ENCODE measurements at places on chromosomes 1 and 21.

DNA sequence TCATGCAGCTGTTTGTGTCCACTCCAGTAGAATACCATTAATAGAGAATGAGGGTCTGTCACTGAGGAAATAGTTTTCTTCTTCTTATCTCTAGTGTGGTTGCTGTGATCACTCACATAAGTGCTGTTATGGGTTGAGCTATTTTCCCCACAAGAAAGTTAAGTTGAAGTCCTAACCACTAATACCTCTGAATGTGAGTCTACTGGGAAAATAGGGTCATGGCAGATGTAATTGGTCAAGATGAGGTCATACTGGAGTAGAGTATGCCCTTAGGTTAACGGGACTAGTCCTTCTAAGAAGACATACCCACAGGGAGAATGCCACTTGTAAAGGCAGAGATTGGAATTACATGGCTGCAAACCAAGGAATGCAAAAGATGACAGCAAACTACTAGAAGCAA lies 70.5 kb upstream of the COL24A1 start:
- no peak for DNase-seq

GRCh38 chr1:35555212-35555584 lies 2.0 kb downstream of the KIAA0319L start:
- DNase-seq, result no peak

DNA sequence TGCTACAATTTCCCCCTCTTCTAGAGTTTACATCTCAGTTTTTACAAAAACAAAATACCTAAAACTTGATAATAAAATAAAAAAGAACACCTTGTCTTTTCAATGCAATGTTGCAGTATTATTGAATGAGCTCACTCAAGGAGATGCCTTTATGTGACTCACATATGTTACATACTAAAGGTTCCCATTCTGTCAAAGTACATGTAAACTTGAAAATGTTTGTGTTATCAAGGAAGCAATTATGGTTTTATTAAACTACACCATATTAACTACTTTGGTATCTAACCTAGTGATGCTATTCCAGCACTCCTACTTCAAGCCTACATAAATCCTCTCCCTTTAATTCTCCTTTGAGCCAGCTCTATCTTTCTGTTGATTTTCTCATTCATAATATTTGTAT lies 658.3 kb downstream of the PTPRC start:
- no peak for DNase-seq

- DNase-seq, result no peak
These were observed 7.2 kb upstream of the TACSTD2 start for GRCh38 chr1:58584082-58584895.

DNA sequence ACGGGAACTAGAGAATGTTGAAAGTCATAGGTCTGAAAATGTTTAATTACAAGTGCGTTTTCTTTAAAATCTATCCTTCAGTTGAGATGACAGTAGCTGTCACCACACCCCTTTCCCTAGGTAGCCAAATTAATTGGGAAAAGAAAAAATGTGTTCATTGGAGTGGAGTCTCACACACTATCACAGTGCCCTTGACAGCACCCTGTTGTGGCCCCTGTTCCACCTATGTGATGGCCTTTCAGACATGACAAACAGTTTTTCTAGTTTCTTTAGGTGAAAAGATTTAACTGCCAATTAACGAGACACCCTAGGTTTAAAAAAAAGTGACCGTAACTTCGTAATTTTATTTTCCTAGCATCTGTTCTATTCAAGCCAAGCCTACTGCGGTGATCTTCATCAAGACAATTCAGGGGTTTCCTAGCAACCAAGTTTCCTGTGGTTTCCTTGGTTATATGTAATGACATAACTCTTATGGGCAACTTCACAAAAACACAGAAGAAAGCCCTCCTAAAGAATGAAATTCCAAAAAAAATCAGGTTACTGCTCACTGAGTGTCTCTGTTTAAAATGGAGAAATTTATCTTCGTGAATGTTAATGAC lies 298.3 kb downstream of the PDE4B start:
- DNase-seq, result no peak

DNA sequence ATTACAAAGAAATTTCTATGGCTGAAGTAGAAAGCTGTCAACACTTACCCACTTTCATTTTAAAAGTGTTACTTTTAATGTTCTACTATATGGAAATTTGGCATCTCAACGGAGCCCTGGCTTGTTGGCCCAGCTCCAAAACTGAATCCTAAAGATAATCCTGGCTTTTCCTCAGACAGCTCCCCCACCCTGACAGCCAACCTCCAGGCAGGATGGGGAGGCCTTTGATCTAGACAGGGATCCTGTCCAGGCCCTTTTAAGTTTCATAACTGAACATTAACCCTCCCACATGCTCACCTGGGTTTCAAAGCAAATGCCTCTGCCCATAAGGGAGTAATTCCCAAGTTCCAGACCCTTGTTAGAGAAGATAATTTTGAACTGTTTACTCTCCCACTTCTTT lies 99.3 kb upstream of the RALGPS2 start:
- no peak for DNase-seq

DNA sequence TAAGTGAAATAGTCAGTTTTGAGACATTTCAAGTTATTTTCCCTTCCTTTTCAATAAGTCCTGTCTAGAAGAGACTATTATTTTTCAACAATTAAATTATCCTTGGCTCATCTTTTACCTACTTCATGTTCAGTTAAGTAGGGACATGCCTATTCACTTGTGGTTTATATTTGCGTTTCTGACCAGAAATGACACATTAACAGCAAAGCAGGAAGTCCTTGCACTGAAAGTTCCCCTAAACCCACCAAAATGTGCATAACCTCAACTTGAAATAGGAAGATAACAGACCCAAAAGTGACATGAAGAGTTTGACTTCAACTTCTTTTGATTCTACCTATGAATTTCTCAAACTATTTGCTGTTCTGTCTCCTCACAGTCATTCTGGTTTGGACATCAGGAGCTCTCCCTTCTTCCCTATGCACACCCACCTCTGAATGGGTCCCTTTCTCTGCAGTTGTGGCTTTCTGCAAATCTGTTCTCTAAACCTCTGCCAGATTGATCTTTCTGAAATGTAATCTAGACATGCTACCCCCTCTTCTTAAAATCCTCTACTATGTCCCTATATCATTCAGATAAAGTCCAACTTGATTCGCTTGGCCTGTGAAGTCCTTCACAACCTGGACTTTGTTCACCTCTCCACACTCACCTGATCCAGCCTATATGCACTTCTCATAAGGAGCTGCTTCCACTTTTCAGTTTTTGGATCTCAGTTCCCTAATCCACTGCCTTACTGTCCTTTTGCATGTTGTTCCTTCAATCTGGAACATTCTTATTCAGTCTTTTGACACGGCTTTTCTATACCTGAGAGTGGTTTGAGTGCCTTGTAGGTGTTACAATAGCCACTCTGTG lies 661.5 kb upstream of the ADGRL4 start:
- DNase-seq, result no peak

- DNase-seq, result no peak
These were observed 3.9 kb upstream of the IL24 start for GRCh38 chr1:206893380-206893779.

DNA sequence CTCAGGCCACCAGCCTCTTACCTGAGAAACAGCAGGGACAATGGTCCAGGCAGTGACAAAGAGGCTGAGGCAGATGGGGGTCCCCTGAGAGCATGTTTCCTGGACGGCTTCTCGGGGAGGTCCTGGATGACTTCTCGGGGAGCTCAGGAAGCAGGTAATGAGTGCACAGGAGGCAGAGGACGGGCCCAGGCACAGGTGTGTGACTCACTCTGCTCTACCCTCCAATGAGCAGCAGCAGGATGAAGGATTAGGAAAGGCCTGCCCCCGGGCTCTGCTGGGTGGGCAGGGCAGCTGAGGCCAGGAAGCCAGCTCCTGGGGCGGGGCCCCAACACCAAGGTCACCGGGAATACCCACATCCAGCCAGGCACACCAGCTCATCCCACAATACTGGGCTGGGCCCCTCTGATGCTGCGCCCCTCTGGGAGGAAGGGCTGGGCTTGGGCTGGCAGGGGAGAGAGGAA lies 17.2 kb upstream of the PTAFR start:
- no peak for DNase-seq

DNA sequence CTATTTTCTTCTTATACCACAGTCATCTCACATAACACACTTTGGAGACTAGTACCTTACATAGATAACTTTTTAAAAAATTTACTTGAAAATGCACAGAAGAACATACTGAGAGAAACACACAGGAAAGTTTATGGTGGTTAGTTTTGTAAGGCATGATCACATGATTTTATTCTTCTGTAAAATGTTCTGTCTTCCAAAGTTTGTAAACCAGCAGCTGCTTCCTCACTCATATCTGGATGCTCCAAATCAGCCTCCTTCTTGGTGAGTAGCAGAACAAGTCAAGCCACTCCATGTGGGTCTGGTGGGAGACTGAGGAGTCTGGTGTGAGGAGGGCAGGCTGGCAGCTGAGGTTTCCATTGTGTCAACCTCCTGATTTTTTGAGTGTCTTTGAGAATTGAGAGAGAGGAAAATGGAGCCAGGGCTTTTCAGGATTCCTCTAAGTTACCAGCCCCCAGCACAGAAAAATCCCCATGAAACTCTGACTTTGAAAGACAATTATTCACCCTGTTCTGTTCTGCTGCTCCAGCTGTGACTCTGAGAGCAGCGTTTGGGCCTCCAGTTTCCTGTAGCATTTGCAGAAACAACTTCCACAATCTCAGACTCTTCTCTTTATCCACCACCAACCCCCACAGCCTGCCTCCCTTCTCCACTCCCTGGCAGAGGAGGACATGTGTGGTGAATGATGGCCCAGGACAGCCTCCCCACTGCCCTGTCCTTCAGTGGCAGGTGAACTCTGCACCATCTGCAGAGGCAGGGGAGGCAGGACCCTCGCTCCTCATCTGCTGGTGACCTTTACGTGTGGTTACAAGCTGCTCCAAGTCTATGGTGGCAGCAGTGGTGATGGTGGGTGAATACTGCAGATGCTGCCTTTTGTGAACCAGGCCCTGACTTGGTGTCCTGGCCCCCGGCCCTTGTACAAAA lies 82.3 kb downstream of the FCRL5 start:
- DNase-seq, result no peak

DNA sequence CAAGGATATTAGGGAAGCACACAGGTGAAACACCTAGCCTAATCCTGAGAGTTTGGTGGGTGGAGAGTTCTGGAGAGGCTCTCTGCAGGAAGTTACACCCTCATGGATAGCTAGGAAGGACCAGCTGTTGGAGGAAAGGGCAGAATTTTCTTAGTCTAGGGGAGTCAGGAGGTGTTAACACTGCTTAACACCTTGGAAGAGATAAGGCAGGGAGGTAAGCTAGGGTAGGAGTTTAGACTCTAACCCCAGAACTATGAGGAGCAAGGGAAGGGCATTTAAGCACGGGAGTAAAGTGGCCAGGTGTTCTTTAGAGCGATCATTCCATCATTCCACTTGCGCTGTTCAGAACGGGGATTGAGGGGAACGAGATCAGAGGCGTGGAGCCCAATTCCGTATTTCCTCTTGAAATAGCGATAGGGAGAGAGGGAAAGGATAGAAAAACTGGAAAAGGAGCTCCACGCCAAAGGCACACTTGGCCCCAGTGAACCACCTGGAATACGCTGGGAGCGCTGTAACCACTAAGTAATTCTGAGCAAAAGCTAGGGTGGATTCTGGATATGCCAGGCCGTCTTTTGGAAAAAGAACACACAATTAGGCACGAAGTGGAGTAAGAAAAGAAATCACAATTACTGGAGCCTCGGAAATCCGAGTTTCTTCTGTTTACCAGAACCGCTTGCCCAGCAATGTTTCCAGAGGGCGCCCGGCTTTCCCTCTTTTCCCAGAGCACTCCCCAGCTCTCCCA lies 1.5 kb upstream of the GPR137B start:
- no peak for DNase-seq

GRCh38 chr1:227192163-227192562 lies 126.1 kb downstream of the CDC42BPA start:
- no peak for DNase-seq

DNA sequence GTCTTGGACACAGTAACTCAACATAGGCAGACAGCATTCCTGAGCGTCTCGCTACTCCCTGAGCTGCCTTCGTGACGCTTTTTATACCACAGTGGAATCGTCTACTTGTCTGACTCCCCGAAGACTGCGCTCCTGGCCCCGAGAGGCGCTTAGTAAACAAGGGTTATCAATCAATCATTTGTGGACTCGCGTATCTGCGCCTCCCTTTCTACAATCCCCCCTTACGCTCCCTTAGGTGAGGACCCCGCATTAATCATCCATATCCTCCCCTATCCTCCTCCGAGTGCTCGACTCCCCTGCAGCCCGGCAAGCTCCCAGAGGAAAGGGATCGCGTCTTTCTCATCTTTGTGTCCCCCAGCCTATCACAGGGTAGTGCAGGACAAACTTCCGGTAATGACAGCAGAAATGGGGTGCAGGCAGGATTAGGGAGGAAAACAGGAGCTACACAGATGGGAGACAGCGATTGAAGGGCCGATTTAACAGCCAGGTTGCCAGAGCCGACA lies 522 bp downstream of the TMEM59 start:
- DNase-seq, result no peak

GRCh38 chr1:58964880-58965279 lies 181.0 kb upstream of the JUN start:
- DNase-seq, result no peak

DNA sequence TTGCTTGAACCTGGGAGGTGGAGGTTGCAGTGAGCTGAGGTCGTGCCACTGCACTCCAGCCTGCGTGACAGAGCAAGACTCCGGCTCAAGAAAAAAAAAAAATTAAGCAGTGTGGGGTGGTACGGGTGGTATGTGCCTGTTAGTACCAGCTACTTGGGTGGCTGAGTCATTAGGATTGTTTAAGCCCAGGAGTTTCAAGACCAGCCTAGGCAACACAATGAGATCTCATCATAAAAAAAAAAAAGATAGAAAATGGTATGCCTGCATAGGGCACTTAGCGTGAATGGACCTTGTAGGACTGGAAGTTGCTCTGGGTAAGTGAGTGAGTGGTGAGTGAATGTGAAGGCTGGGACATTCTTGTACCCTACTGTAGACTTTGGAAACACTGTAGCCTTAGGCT lies 37.0 kb downstream of the TBCE start:
- DNase-seq, result no peak

DNA sequence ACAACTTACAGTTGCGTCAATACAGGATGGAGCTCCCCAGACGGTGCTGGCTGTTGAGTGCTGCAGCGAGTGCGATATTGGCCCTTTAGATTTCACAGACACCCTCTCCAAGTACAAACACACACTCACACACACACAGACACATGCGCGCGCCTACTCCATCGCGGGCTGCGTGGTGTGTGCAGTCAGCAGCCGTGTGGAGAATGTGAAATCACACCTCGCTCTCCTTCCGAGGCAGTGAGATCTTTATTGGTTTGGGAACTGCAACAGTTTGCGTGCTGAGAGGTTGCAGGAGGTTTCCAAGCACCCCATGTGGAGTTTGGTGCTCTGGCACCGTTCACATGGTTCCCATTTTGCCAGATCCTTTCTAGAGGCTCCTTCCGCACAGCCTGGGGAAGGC lies 372.2 kb downstream of the RRAGC start:
- DNase-seq, result no peak

GRCh38 chr21:14086553-14086952 lies 124.2 kb downstream of the LIPI start:
- DNase-seq, result no peak

DNA sequence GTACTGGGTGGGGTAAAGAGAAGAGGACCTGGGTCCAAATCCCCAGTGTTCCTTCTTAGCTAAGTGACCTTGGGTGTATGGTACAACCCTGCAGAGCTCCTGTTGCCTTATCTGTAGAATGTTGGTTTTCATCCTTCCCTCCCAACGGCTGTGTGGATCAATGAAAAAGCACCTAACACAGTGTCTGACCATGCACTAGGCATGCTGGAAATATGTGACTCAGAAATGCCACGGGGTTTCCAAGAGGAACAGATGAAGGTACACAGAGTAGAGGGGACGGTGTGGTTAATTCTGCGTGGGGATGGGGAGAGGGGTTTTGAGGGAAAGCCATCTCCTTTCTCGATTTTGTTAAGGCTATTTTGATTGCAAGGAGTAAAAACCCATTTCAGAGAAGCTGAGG lies 8.6 kb downstream of the NIPAL3 start:
- DNase-seq, result no peak
